ENCODE measurements at places on chromosomes 3 and 15.

DNA sequence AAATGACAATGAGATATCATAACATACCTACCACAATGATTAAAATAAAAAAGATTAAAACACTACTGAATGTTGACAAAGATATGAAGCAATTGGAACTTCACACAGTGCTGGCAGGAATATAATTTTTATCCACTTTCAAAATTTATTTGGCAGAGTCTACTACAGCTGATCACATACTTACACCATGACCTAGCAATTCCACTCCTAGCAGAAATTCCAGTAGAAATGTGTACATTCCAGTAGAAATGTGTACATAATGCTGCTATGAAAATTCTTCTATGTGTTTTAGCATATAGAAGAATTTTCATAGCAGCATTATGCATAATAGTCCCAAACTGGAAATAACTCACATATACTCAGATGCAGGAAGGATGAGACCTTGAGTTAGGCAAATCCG lies 43.5 kb downstream of the IFT57 start:
- no peak for DNase-seq

- DNase-seq = no peak
Observed at GRCh38 chr3:124282751-124283651, 291.1 kb upstream of the ROPN1 start.

DNA sequence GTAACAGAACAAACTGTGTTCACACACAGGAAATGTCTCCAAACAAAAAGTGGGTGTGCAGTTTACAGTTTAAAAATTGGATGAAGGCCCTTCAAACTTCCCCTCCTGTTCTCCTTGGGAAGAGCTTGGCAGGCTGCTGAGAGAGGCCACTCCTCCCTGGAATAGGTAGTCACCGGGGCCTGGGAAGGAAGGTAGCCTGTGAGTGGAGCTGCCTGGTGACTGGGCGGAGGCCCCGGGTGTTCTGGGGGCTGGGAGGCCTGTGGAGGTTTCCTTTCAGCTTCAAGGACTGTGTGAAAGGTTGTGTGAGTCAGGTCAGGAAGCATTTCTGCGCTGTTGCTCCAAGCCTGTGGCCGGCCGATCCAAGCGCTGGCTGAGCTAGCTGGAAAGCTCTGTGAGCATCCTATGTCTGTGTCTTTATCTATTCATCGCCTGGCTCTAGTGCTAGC lies 14.1 kb downstream of the SLCO3A1 start:
- no peak for DNase-seq

GRCh38 chr15:51369451-51369761 lies 28.0 kb downstream of the GLDN start:
- DNase-seq = no peak

GRCh38 chr15:83275412-83275811 lies 9.1 kb downstream of the BNC1 start:
- no peak for DNase-seq

DNA sequence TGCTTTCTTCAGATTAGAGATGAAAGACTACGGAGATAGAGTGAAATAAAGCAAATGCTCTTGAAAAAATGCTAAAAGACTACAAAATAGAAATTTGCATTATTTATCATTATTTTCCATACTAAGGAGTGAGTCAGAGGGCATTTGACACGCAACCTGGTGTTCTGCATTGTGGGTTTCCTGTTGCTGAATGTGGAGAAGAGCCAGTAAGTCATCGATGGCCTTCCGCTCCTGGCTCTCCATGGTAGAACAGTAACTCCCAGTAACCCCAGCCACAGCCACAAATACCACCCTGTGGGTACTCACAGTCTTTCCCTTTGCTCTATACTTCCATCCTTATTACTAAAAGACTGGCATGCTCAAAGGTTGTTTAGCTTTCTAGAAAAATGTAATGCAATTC lies 61.5 kb downstream of the CGGBP1 start:
- DNase-seq = no peak

DNA sequence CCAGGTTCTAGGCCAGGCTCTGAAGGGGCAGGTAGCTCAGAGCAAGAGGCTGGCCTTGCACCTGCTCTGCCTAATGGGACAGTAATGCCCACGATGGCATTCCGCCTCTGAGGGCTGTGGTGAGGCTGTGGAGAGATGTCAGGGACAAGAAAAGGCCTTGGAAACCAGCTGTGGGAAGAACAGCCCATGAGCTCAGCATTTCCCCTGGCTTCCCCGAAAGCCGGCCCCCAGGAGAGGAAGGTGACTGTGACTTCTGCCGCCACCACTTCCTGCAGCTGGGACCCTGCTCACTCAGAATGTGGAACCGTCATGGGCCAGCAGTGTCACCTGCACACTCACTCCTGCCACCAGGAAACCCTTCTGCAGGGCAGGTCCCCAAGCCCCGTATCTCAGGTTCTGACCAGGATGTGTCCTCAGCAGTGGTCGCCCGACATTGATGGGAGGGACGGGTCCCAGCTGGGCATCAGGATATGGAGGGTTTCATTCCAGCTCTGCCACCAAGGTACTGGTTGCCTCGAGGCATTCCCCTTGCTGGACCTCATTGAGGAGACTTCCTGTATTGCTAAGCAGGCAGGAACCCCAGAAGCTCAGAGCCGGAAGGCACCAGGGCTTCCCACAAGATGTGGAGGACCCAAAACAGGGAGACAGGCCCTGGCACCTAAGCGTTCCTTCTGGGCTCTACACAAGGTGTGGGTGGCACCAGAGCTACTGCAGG lies 30.7 kb downstream of the SEMA7A start:
- no peak for DNase-seq

DNA sequence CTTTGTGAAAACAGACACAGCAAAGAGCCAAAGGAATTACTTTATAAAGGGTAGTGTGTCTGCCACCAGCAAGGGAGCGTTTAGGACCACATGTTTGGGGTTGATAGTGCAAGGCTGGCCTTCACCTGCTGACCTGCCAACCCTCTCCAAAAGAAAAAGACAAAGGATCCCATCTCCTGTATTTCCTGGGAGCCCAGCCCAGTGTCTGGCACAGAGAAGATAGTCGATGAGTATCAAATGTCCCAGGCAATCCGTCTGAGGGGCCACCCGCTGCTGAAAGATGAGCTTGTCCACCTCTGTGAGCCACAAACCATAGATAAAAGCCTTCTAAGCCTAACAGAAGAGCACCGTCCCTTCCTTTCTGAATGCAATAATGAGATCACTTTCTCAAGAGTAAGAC lies 154.8 kb upstream of the CTNNB1 start:
- DNase-seq = no peak

- no peak for DNase-seq
Observed at GRCh38 chr3:42590989-42591756, 513 bp downstream of the SS18L2 start.

DNA sequence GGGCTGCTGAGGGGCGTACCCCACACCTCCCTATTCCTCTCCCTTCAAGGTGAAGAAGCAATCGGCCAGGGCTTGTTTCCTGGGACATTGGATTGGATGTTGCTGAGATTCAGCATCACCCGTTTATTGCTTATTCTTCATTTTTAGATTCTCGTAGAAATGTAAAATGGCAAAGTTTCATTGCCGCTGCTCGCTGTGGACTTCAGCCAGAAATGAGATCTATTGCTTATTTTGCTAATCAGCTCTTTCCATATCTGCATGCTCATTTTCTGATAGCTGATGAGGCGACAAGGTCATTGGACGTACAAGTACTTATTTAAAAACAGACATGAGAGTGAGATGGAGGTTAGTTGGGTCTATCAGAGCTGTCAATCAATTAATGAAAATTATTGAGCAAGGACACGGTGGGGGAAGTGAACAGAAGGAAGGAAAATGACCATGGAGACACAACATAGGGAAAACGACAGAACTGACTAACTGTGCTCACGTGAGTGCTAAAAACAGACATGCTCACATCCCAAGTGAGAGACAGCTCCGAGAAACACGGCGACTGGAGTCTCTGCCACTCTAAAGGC lies 471.2 kb downstream of the NR2F2 start:
- DNase-seq = no peak

- DNase-seq = no peak
Observed at GRCh38 chr3:72317491-72317890, 530.8 kb downstream of the SHQ1 start.

DNA sequence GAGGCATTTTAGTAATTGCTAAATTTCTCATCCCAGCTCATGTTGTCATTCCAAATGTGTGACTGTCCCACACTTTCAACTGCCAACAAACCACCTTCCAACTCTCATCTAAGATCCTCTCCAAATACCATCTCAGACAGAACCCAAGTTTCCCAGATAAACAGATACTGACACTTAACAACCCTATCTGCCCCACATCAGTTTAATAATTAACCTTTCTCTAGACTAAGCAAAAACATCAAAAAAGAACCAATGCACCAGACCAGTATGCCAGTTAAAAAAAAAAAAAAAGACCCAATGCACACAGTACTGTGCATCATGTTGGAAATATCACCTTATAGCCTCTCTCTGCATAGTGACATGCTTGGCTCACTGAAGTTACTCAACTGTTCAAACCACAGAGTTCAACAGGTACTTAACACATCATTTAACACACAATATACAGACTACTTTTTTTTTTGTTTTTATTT lies 5.5 kb downstream of the SFMBT1 start:
- no peak for DNase-seq

- no peak for DNase-seq
Observed at GRCh38 chr3:31008994-31009393, 114.5 kb upstream of the GADL1 start.

DNA sequence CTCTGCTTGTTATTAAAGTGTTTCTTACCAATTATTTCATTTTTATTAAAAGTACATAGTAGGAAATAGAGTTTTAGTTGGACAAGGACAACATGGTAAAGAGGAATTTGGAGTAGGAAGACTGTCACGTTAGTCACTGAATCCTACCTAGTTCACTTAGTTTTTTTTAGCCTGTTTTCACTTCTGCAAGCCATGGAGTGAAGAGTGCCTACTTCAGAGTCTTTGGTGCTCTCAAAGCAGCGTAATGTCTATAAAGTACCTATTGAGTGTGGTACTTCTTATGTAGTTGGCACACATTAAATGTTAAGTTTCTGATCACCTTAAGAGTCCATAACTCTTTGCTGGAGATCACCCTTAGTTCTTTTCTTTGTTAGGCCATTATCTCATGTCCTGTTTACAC lies 78.7 kb downstream of the LPP start:
- no peak for DNase-seq

DNA sequence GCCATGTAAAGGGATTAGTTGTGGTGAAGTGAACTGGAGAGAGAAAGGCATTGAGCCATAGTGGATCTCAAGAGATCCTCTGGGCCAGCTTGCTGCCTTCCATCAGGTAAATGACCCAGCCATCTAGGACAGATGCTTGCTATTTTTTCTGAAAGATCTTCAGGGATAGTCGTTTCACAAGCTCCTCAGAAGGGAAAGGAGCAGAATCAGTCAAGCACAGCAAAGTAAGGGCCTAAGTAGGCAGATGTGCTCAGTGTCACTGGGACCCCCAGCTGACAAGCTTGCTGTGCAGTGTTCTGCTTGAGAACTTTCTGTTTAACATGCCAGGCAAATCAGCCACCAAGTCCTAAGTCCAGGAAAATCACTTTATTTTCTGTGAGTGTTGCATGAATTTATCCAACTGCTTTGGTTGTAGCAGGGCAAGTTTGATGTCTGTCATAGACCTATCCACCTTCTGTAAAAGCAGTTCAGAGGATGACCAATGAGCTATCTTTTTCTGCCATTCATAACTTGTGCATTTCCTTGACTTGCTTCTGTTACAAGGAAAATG lies 319.8 kb downstream of the IL5RA start:
- no peak for DNase-seq

- DNase-seq = no peak
Observed at GRCh38 chr3:189507856-189508255, 123.3 kb upstream of the TP63 start.

- no peak for DNase-seq
Observed at GRCh38 chr3:37594873-37595783, 266.6 kb upstream of the CTDSPL start.

DNA sequence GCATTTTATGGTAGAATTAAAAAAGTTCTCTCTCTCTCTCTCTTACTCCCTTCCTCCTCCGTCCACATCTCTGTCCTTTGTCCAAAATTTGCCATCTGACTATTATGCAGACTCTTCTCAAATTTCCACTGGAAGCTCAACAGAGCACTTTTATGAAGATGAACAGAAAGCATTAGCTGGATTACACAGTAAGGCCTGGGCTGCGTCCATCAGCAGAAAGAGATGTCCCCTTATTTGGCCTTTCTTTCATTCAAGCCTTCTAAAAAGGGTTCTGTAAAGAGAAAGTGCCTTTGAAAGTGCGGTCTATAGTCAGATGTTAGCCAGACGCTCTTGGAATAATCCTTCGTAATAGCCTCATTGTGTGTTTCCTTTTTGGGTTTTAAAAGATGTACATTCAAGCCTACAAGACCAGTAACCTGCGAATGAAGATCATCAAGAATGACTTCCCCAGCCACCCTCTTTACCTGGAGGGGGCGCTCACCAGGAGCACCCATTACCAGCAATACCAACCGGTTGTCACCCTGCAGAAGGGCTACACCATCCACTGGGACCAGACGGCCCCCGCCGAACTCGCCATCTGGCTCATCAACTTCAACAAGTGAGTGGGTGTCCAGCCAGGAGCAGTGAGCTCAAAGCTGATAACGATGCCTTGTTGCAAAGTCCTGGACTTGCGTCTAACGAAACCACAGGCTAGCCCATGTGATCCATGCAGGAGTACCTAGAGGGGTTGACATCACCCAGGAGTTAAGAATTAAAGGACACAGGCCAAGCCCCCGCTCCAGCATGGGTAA lies 53.1 kb downstream of the MESD start:
- no peak for DNase-seq

GRCh38 chr3:122725106-122725505 lies 44.5 kb downstream of the PARP14 start:
- no peak for DNase-seq

DNA sequence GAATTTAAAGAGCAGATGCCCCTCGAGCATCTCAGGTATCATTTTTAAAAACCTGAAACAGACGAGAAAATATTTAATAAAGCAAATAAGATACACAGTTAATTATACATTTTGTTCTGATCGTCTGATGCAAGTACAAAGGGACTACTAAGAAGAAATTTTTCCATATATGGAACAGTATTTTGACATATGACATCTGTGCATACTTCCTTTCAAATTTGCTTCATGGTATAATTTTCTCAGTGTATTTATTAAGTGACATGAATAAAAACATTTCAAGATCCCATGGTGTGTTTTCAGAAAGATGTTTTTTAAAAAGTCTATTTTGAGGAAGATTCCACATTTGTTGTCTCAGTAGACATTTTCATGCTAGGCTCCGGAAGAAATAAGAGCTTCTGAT lies 208.1 kb downstream of the VGLL3 start:
- DNase-seq = no peak

GRCh38 chr3:15023249-15023648 lies 41.9 kb downstream of the MRPS25 start:
- no peak for DNase-seq

DNA sequence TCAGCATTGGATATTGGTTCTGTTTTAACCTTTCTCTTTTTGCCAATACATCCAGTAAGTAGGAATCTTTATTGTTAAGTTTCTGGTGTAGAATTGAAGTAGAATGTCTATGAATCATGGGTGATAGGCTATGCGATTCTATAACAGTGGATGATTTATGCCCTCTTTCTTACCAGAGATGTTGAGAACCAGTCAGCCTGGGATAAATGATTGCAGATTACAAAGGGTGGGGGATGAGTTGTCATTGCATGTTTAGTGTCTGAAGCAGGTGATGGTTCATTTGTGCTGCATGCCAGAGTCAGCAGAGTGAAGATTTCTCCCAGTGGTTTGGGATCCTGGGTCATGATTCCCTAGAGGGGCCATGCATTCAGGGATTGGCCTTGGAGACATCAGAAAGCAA lies 14.3 kb downstream of the RETNLB start:
- no peak for DNase-seq

- no peak for DNase-seq
Observed at GRCh38 chr3:28151608-28152228, 89.7 kb upstream of the CMC1 start.
